K562 (cell line): ENCODE measurements at places on chromosomes 3 and 15.

DNA sequence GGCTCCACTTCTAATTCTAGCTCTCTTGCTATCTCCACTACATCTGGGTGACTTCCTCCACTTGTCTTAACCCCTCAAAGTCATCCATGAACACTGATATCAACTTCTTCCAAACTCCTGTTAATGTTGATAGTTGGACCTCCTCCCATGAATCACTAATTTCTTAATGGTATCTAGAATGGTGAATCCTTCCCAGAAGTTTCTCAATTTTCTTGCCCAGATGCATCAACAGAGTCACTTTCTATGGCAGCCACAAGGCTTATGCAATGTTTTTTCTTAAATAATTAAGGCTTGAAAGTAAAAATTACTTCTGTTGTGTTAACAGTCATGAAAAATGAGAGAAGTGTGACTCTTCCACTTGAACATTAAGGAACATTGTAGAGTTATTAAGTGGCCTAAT is 164.3 kb downstream of the PCCB start:
- DNase-seq: no peak

DNA sequence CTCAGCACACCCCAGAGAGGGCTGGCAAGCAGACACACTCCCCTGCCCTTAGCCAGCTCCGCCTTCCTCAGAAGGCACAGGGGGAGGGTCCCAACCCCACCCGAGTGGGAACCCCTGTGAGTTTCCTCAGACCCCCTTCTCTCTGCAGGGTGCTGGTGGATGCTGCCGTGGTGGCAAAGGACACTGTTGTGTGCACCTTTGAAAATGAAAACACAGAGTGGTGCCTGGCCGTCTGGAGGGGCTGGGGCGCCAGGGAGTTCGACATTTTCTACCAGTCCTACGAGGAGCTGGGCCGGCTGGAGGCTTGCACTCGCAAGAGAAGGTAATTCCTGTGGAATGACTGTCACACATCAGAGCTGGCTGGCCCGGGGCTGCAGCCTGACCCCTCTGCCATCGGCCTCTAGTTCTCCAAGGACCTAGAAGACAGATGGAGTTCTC is 149.4 kb downstream of the LRRK1 start:
- no peak for DNase-seq

GRCh38 chr3:195828762-195829161 is 17.0 kb upstream of the MUC4 start:
- no peak for DNase-seq

- no peak for DNase-seq
Measured at GRCh38 chr3:133996251-133996661, 33.5 kb downstream of the SLCO2A1 start.

- no peak for DNase-seq
Measured at GRCh38 chr3:28951772-28952556, 328.9 kb upstream of the RBMS3 start.

DNA sequence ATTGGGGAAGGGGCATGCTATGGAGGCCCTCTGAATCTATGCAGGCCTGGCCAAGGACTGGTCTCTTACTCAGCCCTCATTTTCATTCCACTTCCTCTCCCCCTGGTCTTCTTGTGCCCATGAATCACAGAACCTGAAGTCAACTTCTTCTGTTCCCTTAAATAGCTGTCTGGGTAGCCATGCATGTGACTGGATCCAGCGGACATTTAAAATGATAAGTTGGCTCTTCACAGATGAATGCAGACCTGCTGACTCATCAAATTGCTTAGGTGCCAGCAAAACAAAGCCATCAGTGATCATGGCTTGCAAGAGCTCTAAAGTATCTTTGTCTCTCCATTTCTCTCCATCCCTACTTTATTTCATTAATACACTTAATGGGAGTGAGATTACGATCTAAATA is 90.1 kb upstream of the CADPS start:
- no peak for DNase-seq

GRCh38 chr3:67875338-67875737 is 220.9 kb upstream of the SUCLG2 start:
- no peak for DNase-seq

GRCh38 chr3:10370429-10370828 is 49.5 kb upstream of the SEC13 start:
- DNase-seq: peak; percentile 76

GRCh38 chr15:77944002-77944867 is 133.3 kb downstream of the TBC1D2B start:
- DNase-seq: peak; percentile 36

DNA sequence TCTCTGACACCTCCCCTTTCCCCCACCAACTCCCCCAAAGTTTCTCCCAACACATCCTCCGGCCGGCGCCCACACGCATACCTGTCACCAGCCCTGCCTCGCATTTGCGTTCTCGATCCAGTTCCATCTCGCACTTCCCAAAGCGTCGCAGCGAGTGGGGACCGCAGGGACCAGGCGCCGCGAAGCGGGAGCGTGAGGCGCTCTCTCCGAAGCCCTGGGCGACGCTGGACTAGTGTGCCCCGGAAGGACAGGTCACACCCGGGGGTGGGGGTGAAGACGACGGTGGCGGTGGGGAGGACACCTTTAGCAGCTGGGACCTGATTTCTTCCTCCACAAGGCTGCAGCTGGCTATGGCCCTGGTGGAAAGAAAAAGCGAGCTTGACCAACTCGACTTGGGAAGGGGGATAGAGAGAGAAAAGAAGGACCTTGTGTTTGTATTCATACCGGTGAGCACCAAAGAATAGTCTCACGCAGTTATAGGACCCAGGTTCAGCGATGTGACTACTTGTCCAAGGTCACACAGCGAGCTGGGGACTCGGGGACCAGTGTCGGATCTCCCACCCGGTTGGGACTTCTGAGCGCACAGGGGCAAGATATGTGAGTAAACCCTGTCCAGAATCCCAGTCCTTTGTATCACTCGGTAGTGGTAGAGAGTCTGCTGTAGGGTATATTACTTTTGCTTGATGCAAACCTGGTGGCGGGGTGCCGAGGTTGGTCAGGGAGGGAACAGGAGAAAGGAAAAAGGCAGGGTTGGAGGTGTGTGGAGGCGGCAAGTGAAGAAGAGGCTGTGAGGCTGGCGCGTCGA is 607 bp upstream of the GHSR start:
- DNase-seq: no peak

GRCh38 chr15:70470556-70471191 is 292.7 kb downstream of the UACA start:
- DNase-seq: no peak

DNA sequence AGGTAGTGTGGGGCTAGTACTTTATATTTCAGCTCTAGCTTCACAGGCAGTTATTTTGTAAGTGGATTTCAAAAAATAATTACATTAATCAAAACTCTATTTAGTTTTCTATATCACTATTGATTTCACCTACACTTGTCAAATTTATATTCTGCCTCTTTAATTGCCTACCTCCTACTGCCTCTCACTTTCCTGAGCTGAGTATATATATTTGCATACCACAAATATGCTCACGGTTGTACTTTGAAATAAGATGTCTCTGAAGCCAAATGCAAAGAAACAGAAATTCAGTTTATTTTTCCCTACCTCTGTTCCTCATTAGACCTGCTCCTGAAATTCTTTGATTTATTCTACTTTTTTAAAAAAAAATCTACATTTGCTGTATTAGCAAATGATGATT is 309.3 kb upstream of the TGFBR2 start:
- DNase-seq: no peak

DNA sequence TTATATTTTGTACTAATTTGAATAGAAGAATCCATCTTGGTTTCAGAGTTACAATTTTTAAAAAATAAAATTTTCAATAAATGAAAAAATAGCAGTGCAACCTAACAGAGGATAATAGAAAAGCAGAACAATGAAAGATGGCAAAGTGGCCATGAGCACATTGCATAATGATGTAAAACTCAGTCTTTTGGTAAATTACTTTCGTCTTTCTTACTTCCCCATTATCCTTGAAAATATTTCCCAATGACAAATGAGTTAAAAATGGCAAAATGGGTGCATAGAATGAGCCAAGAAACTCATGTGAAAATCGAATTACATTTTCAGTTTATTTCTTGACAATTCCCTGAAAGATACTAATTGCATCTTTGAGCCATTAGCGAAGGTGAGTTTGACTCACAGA is 236.4 kb downstream of the CDIN1 start:
- no peak for DNase-seq

- no peak for DNase-seq
Measured at GRCh38 chr3:65974509-65974908, 64.2 kb downstream of the MAGI1 start.

GRCh38 chr3:52986938-52987337 is 58.9 kb downstream of the SFMBT1 start:
- peak; percentile 35 for DNase-seq

- no peak for DNase-seq
Measured at GRCh38 chr3:160837394-160837980, 81.5 kb downstream of the PPM1L start.

DNA sequence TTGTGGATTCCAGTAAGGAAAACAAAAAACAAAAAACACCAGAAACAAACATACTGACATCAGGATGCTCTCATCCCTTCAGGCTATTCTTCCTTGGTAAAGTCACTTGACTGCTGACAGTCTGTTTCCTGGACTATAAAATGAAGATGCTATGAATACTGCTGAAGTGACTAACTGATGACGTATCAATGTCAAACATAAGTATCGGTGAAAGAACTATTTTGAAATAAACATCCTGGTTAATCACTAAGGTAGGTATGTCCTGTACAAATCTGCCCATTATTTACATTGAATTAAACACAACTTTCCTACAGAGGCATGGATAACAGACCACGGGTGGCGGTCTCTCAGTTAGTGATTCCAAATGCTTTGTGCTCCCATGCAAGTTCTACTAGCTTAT is 45.9 kb downstream of the CHAC1 start:
- DNase-seq: no peak

- DNase-seq: no peak
Measured at GRCh38 chr3:145134738-145135137, 1026.2 kb downstream of the PLOD2 start.

- no peak for DNase-seq
Measured at GRCh38 chr3:189995129-189995528, 125.6 kb downstream of the P3H2 start.

- no peak for DNase-seq
Measured at GRCh38 chr3:189845069-189845468, 213.9 kb downstream of the TP63 start.

DNA sequence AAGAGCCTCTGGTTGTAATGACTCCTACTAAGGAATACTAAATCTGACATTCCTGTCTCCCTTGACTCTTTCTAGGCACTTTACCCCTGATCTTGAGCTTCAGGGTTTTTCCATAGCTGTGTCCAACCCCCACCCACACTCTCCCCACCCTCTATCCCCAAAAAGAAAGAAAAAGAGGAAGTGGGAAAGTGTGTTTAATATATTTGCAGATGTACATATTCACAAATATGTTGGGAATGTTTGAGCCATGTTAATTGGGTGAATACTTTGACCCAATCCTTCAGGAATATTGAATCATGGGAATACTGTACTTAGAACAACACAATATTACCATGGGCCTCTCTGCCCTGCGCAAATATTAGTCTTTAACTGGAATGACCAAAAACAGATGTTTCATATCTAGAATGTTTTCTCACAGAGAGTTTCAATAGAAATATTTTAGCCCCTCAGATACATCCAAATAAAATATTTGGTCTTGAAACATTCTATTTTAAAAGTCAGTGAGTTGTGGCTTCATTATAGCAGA is 19.8 kb upstream of the PFN2 start:
- no peak for DNase-seq

- no peak for DNase-seq
Measured at GRCh38 chr3:68123231-68123630, 468.8 kb upstream of the SUCLG2 start.

GRCh38 chr15:89898614-89899294 is 5.0 kb upstream of the AP3S2 start:
- peak; percentile 80 for DNase-seq

- DNase-seq: no peak
Measured at GRCh38 chr3:159102001-159102400, 300.1 kb downstream of the MFSD1 start.

DNA sequence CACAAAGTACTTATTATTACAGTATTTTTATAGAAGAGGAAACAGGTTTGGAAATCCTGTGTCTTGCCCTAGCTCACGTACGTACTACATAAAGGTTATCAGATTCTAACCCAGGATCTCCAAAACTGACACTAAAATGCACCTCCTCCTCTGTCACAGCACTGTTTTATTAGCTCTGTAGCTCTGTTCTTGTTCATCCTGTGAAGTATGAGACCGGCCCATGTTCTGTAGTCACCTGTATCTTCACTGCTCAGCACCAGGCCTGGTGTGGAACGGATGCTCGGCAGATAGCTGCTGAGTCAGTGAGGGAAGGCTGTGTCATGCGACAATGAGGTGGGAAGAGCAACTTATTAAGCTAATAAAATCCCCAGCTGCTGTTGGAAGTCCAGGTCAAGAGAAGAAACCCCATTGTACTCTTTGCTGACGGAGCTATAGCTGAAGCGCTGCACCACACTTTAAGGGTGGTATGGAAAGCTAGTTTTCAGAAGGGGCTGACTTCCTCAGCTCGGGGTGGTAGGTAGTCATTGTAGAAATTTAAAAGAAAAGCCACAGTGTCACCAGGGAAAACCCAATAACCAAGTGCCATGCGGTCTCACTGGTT is 22.8 kb downstream of the BCL2A1 start:
- DNase-seq: peak; percentile 46

GRCh38 chr3:67567893-67568292 is 86.5 kb downstream of the SUCLG2 start:
- DNase-seq: no peak

DNA sequence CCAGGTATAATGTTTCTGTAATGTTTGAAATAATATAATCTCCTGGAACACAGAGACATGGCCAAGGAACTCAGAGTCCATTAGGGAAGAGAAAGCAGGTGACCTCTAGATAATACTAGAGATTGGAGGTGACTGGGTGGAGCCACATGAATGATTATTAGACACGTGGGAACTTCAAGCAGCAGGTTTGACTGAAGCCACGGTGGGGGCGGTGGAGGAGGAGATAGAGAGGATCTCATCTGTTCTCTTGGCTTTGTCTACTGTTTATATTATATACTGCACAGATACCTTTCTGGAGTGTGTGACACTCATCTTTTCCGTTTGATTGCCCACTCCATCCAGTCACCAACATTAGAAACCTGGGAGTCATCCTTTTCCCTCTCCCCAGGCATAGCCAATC is 33.7 kb downstream of the KIF7 start:
- no peak for DNase-seq

GRCh38 chr3:100637197-100637631 is 27.8 kb downstream of the ADGRG7 start:
- DNase-seq: no peak

- DNase-seq: no peak
Measured at GRCh38 chr3:120726791-120727190, 15.5 kb downstream of the RABL3 start.

GRCh38 chr3:160707187-160707794 is 30.3 kb downstream of the ARL14 start:
- DNase-seq: peak; percentile 27

- no peak for DNase-seq
Measured at GRCh38 chr15:70475921-70476320, 287.4 kb downstream of the UACA start.

DNA sequence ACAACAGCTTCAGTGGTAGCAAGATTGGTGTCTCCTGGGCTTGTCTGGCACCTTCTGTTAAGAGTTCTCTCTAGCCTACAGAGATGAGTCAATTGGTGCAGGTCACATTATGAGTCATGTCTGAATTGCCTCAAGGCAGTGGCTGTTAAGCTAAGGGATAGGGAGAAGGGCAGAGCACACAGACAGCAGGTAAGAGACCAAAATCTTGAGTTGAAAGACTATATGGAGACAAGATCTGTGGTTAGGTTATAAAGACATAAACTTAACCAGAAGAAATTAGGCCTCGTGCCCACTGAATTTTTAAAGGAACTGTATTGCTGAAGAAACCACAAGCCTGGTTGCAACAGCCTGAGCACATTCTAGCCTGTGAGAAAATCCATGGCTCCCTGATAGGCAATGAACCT is 19.2 kb upstream of the KPNA1 start:
- DNase-seq: peak; percentile 11
